HCT116 (cell line): ENCODE measurements at places on chromosomes 6 and 20. TPM values are rescaled to one million over a fixed set of nuclear protein-coding genes. Genes with fewer than 3 reads are reported as not detected.

Gene BFSP1
- total RNA-seq, result 8.8 TPM

Gene TUBB2B
- total RNA-seq, result 0.86 TPM

Gene RAET1L
- total RNA-seq, result 1.5 TPM

Gene AP5S1
- total RNA-seq, result 12.1 TPM

Gene LY6G6F
- not detected for total RNA-seq

Gene SLC17A2
- not detected for total RNA-seq

Gene SYNDIG1
- not detected for total RNA-seq

DNA sequence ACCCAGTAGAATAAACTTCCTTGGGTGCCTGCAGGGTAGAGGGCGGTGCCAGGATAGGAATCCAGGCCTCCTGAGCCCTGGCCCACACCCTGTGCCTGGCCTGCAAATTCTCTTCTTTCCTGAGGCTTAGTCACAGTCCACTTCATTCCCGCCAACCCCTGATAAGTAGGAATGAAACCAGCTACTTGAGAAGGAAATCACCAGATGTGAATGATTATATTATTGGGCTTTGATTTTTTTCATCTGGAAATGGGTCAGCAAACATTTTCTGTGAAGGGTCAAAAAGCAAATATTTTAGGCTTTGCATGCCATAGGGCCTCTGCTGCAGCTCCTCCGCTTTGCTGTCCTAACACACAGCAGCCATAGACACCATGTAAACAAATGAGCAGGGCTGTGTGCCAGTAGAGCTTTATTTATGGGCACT, 50.2 kb downstream of the STK35 start:
- H3K27me3 ChIP-seq, result no peaks in the 10 kb centered on the region
- H3K36me3 ChIP-seq, result no peaks in the 10 kb centered on the region
- H3K4me3 ChIP-seq, result no peak overlapping the region
- H3K27ac ChIP-seq, result no peak overlapping the region
- no peaks in the 10 kb centered on the region for H3K4me1 ChIP-seq

GRCh38 chr6:91781946-91782345, 1195.1 kb upstream of the MAP3K7 start:
- DNase-seq, result no peak
- H3K27ac ChIP-seq, result no peak overlapping the region
- H3K36me3 ChIP-seq, result no peaks in the 10 kb centered on the region
- H3K4me3 ChIP-seq, result no peak overlapping the region
- no peaks in the 10 kb centered on the region for H3K4me1 ChIP-seq

GRCh38 chr6:106086814-106087175, 659 bp downstream of the PRDM1 start:
- H3K4me1 ChIP-seq, result peaks cover 31% of the 10 kb centered on the region
- H3K36me3 ChIP-seq, result no peaks in the 10 kb centered on the region
- H3K4me3 ChIP-seq, result peak overlapping the region; percentile 57
- no peak overlapping the region for H3K27ac ChIP-seq
- no peak for DNase-seq

DNA sequence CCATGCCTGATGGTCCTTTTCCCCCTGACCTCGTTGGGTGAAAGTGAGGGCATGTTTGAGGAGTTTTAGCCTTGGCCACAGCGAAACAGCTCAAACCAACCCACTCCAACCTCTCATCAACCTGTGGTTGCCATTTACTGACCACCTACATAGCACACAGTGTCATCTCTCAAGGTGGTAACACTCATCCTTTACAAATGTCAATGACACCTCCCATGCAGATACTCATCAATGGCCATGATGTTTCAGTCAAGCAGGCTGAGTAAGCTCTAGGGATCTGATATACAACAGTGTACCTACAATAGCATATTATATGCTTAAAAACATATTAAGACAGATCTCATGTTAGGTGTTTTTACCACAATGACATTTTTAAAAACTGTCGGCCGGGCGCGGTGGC, 9.3 kb downstream of the RRAGD start:
- no peak overlapping the region for H3K4me3 ChIP-seq
- DNase-seq, result no peak
- no peaks in the 10 kb centered on the region for H3K36me3 ChIP-seq

GRCh38 chr6:85756982-85757381, 114.3 kb upstream of the SYNCRIP start:
- no peak overlapping the region for H3K27ac ChIP-seq
- peak; percentile 22 for DNase-seq
- H3K4me3 ChIP-seq, result no peak overlapping the region
- no peaks in the 10 kb centered on the region for H3K36me3 ChIP-seq
- H3K4me1 ChIP-seq, result no peaks in the 10 kb centered on the region

GRCh38 chr20:44566018-44566417, 16.4 kb upstream of the PKIG start:
- DNase-seq, result no peak
- H3K36me3 ChIP-seq, result no peaks in the 10 kb centered on the region

DNA sequence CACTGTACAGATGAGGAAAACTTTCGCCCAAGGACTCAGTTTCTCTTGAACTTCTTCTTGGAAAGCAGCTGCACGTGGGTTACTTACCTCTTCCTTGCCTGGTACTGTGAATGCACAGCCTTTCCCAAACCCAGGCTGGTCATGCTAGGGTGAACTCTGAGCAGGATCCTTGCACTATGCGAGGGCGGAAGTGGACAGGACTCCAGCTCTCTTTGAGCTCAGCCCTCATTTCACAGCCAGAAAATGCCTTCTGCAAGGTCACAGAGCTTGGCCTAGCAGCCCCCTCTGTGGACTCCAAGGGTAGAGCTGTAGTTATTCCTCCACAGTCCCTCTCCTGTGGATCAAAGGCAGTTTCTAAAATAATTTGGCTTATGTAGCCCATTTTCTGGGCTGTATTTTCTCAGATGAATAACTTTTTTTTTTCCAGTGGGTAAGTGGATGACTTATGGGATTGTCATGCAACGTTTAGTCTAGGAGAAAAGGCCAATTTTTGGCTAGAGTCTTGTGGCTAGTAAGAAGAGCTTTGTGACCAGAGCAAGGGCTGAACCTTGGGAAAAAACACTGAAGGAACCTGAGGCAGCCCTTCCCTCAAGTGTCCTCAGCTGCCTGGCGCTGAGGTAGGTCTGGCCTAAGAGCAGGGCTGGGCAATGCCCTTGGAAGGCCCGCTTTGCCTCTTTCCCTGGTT, 172.7 kb downstream of the SCP2D1 start:
- no peak for DNase-seq
- H3K4me3 ChIP-seq, result no peak overlapping the region
- H3K4me1 ChIP-seq, result no peaks in the 10 kb centered on the region
- no peaks in the 10 kb centered on the region for H3K36me3 ChIP-seq
- H3K27me3 ChIP-seq, result no peaks in the 10 kb centered on the region

DNA sequence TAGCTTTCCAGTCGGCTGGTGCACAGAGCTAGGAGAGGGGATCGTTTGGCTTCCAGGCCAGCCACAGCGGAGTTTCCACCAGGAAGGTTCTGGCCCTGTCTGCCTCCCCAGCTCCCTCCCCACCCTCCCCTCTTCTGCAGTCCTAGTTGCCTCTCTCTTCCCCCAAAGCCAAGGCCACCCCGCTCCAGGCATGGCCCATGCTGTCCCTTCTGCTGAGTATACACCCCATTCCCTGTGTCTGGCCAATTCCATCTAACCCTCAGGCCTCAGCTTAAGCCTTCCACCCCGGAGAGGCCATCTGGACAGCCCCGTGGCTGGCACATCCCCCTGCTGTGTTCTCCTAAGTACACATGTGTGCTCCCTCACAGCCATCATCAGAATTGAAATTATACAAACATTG, 167.4 kb downstream of the CDH4 start:
- no peaks in the 10 kb centered on the region for H3K36me3 ChIP-seq
- H3K4me3 ChIP-seq, result no peak overlapping the region
- H3K4me1 ChIP-seq, result no peaks in the 10 kb centered on the region
- H3K27ac ChIP-seq, result no peak overlapping the region

DNA sequence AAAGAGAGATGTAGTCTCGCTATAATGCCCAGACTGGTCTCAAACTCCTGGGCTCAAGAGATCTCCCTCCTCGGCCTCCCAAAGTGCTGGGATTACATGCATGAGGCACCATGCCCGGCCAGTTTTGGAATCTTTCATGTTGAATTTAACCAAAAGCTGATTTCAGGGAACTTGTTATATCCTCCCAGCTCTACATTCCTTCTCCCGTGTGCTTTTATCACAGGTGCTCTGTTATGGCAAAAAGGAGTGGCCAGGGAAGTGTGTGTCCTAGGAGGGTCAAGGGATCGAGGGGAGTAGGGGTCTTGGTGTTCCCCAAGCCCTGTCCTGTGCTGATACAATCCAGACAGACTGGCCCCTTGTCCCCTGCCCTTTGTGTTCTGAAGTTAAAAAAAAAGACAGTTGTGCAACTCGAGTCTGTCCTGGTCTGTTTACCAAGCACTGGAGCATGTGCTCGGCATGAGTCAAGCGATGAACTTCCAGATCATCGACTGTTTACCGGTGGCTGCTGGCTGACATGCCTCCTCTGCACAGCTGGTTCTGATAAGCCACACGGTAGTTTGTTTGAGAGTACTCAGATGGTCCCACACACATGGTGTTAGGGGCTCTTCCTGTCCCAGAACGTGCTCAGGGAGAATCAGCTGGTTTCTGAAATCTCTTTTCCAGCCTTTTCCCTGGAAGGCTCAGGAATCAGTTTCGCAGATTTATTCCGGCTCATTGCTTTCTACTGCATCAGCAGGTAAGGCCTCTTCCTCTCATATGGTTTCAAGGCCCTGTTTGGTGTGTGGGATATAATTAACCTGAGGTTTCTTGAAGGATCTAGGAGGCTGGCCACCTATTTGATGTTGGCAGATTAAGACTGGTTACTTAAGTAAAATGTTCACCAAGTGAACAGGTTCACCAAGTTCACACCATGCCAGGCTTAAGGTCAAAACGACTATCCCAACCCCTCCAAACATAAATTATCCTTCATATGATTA, 52.6 kb upstream of the NAA20 start:
- no peak for DNase-seq
- no peaks in the 10 kb centered on the region for H3K27me3 ChIP-seq
- H3K36me3 ChIP-seq, result no peaks in the 10 kb centered on the region
- H3K4me3 ChIP-seq, result no peak overlapping the region

DNA sequence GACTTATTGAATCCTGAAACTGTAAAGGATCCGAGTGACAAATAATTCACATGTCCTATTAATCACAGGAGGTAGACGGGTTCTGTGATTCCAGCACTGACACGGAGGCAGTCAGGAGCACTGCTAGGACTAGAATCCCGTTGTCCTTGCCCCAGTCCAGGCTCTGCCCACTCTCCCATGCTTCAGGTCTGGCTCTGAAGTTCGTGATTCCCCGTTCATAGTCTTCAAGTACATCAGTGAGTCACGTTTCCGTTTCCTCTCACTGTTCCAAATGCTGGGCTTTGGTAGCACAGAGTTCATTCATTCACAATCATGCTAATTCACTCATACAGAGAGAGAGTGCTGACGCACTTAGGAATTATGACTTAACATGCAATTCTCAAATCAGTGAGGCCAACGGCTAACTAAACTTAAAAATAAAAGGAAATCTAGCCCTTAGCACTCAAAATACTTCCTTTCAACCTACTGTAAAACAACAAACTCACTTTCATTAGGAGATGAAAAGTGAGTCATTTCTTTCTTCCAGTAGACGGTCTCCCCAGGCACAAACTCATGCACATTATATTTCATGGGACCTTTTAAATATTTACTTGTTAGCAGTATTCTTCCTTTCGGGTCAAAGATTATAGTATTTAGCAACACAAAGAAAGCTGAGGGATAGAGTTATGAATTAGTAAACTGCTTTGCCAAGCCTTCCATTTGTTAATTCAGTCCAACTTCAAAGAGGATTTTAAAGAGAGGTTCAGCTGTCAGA, 94.0 kb upstream of the NHSL1 start:
- no peaks in the 10 kb centered on the region for H3K27me3 ChIP-seq
- peak overlapping the region; percentile 53 for H3K27ac ChIP-seq
- peak overlapping the region; percentile 33 for H3K4me3 ChIP-seq
- peak; percentile 64 for DNase-seq
- H3K4me1 ChIP-seq, result peaks cover 6% of the 10 kb centered on the region; the same call in 1 of the 2 replicates

- no peak overlapping the region for H3K27ac ChIP-seq
- no peak for DNase-seq
- no peaks in the 10 kb centered on the region for H3K27me3 ChIP-seq
- H3K4me3 ChIP-seq, result no peak overlapping the region
- no peaks in the 10 kb centered on the region for H3K36me3 ChIP-seq
Observed at GRCh38 chr6:57207141-57207540, 15.0 kb downstream of the RAB23 start.

GRCh38 chr6:169800668-169801395, 49.4 kb downstream of the ERMARD start:
- H3K4me1 ChIP-seq, result peaks cover 15% of the 10 kb centered on the region
- peak; percentile 13 for DNase-seq
- H3K27me3 ChIP-seq, result peaks cover 24% of the 10 kb centered on the region; the same call in 1 of the 2 replicates
- peak overlapping the region; percentile 4; the same call in 1 of the 2 replicates for H3K4me3 ChIP-seq
- H3K36me3 ChIP-seq, result no peaks in the 10 kb centered on the region
